ENCODE measurements at places on chromosomes 16 and 17. TPM values are rescaled to one million over a fixed set of nuclear protein-coding genes. Genes with fewer than 3 reads are reported as not detected.

GRCh38 chr16:52976539-52977167, 76.0 kb downstream of the CHD9NB start:
- DNase-seq = peak; percentile 57

Gene CA4
- not detected for total RNA-seq

- peak; percentile 69 for DNase-seq
Measured at GRCh38 chr16:28210264-28210663, 1.5 kb downstream of the XPO6 start.

DNA sequence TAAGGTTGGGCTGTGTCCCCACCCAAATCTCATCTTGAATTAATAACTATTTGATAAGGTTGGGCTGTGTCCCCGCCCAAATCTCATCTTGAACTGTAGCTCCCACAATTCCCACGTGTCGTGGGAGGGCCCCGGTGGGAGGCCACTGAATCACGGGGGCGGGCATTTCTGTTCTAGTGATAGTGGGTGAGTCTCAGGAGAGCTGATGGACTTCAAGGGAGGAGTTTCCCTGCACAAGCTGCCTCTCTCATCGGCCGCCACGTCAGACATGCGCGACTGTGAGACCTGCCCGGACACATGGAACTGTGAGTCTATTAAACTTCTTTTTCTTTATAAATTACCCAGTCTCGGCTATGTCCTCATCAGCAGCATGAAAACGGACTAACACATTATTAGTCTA, 44.9 kb upstream of the METRNL start:
- peak; percentile 53 for DNase-seq

GRCh38 chr17:11618861-11619566, 20.7 kb downstream of the DNAH9 start:
- DNase-seq = no peak

Gene PYDC1
- not detected for total RNA-seq

All from osteoblast (primary cell).